ENCODE measurements at places on chromosomes 7 and 10.

DNA sequence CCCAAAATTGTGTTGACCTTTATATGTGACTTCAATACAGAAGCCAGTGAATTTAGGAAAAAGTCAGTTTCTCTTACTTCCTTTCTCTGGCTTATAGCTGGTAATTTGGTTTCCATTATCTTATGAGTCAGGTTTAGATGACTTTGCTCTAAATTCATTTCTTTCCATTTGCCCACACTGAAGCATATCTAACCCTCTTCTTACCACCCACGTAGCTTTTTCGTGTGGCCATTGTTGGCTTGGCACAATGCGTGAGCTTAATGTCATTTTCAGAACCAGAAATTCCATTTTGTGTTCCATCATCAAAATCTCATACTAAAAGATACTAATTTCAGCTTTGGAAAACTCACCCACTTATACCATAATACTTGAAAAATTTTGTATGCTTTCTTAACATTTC is 271.2 kb downstream of the INHBA start:
- no peak for DNase-seq

DNA sequence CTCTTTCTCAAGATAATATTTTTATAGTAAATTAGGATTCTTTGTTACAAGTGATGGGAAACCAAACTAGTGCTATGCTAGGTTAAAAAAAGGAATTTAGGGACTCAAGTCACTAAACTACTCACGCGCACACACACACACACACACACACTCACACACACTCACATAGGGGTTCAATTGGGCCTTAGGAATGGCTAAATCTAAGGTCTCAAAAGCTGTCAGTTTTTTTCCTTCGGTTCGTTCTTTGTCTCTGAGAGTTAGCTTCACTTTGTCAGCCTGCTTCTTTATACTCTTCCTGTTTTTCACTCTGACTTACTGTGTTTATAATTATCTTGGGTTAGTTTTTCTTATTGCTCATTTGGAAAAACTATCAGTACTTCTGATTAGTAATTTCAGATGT is 138.9 kb downstream of the ADK start:
- no peak for DNase-seq

DNA sequence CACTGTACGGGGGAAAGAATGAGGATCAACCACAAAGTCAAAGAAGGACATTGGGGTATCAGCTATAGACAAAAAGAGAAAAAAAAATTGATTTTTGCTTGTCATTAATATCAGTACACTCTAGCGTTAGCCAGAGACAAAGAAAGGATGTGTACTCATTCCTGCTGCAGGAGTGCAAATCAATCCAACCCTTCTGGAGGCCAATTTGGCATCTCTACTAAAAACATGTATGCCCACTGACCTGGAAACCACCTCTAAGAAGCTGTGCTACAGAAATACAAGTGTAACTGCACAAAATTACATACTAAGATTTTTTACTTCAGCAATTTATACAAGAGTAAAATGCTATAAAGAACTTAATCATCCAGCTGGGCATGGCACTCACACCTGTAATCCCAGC is 13.6 kb downstream of the NSMCE4A start:
- no peak for DNase-seq

DNA sequence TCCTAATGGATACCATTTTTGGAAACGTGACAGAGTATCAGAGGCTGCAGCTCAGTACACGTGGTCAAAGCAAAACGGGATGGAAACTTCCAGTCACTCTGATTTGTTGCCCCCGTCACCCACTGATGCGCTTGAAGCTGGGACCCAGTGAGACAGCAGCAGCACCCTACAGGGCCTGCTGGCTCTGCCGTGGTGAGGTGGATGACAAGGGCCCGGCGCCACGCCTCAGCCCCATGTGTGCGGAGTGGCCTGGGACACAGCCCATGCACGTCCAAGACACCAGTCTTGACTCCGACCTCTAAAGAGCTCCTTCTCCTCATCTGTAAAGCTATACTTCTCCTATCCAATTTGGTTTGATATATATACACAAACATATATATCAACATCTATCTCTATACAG is 39.0 kb downstream of the CLEC2L start:
- no peak for DNase-seq

DNA sequence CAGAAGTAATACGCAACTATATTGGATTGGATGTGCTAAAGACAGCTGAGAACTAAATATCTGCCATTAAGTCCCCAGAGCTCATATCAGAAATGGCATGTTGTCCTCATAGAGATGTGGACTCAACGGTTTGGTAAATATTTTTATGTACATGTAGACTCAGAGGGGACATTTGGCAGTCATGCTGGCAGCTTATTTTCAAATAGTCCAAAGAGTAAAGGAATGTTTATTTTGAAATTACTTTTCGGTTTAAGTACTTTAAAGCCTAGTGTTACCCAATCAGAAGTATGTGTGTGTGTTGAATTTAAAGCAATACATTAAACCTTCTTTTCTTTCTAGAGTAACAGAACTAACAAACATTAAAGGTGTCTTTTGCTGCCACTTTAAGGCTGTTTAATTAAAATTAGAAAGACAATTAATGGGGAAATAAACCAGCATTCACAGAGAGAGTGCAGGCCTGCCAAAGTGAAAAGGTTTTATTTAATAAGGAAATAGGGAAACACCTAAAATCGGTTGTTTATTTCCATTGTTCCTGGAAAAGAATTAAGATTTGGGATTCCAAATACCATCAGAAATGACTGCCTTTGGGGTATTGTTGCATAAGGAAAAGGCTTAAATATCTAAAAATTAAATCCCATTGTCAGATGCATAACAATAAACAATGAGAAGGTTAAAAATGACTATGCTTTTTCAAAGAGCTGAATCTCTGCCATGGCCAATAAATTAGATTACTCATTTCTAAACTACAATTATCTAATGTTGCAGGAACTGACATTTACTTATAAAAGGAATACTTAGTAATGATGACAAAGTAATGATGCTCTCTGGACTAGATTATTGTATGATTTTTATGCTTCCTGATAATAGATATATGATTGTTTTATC is 113.4 kb upstream of the AHR start:
- DNase-seq: no peak

- DNase-seq: no peak
These were observed 2.5 kb downstream of the SCRN1 start for GRCh38 chr7:29987083-29987482.

Data from NCI-H446 treated with DMSO at 0.1 percent for 48 hours (cell line).